ENCODE measurements at places on chromosomes 12 and 14.

DNA sequence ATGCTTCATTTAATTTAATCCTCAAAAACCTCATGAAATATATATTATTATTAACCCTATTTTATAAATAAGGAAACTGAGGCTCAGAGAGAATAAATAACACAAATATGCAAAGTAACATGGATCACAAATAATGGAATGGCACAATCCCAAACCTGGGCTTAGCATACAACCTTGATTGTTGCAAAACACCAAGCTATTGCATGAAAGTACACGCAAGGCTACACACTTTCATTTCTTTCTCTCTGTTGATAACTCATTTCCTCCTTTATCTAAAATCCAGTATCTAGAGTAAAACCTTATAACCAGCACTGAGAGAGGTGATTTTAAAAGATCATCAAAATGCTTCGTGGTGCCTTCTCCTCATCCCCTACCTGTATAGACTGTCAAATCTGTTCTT is 2.8 kb upstream of the DAAM1 start:
- DNase-seq: no peak

- DNase-seq: no peak
Observed at GRCh38 chr14:74211945-74212580, 27.2 kb upstream of the VSX2 start.

GRCh38 chr12:116245189-116245588 is 32.3 kb downstream of the MED13L start:
- no peak for DNase-seq

GRCh38 chr12:18165889-18166288 is 75.9 kb upstream of the RERGL start:
- no peak for DNase-seq

All from NCI-H82 (cell line).